ENCODE measurements at places on chromosomes 16 and 17.

DNA sequence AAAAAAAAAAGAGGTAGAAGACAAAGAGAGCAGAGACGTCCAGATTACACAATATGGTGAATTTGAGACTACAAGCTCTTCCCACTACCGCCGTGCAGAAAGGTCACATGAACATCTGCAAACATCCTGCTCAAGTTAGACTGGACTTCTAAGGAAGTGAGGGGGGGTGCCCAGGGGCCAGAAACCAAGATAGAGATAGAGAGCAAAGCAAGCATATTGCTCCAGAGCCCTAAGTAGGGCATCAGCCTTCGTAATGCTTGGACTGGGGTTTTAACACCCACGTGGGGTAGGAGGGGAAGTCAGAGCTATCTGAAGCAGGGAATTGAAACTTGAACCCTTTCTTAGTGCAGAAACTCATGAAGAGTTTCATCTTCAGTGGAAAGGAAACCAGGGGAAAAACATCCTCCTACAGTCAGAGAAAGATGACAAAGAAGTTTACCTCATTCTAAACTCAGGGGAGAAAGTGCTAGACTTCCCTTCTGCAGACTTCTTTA, 8.7 kb downstream of the CLEC19A start:
- DNase-seq: peak; percentile 95

- no peak for DNase-seq
These were observed 18.1 kb upstream of the ARL2BP start for GRCh38 chr16:57226701-57227621.

DNA sequence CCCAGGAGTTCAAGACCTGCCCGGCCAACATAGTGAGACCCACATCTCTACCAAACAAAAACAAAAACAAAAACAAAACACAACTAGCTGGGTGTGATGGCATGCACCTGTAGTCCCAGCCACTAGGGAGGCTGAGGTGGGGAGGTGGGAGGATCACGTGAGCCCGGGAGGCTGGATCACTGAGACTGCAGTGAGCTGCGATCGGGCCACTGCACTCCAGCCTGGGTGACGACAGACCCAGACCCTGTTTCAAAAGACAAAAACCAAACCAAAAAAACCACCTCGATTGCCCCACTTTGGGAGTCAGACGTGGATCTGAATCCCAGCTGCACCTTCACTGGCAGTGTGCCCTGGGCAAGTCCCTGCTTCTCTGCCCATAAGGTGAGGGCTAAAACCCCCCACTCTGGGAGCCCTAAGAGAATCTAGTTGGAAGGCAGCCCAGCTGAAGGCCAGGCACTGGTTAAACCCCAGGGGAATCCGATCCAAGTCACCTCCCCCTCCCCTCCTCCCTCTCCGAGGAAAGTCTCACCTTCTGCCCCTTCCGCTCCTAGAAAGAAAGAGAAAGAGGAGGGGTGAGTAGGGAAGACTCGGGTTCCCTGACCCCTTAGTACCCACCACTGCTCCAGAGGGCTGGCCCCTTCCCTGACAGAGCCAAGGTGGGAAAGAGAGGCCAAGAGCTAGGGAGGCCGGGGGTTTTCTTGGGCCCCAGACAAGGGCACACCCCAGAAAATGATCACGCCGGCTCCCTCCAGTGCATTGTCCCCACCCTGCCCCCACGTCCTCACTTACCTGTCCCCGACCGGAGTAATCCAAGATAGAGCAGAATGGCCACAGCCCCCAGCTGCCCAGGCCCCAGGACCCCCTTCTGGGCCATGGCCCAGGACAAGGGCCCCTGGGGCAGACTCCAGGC, 647 bp downstream of the PRSS8 start:
- DNase-seq: no peak

- no peak for DNase-seq
These were observed 167.2 kb downstream of the PARN start for GRCh38 chr16:14462811-14463210.

- DNase-seq: no peak
These were observed 19.0 kb downstream of the CPNE2 start for GRCh38 chr16:57111420-57111819.

GRCh38 chr17:77465358-77466041, 324.7 kb downstream of the SEC14L1 start:
- peak; percentile 96 for DNase-seq

GRCh38 chr16:81816351-81816750, 37.3 kb downstream of the PLCG2 start:
- no peak for DNase-seq

GRCh38 chr17:27380551-27380950, 75.7 kb upstream of the KSR1 start:
- DNase-seq: no peak

- no peak for DNase-seq
These were observed 1965.9 kb downstream of the TP53TG3F start for GRCh38 chr16:35425270-35425669.

DNA sequence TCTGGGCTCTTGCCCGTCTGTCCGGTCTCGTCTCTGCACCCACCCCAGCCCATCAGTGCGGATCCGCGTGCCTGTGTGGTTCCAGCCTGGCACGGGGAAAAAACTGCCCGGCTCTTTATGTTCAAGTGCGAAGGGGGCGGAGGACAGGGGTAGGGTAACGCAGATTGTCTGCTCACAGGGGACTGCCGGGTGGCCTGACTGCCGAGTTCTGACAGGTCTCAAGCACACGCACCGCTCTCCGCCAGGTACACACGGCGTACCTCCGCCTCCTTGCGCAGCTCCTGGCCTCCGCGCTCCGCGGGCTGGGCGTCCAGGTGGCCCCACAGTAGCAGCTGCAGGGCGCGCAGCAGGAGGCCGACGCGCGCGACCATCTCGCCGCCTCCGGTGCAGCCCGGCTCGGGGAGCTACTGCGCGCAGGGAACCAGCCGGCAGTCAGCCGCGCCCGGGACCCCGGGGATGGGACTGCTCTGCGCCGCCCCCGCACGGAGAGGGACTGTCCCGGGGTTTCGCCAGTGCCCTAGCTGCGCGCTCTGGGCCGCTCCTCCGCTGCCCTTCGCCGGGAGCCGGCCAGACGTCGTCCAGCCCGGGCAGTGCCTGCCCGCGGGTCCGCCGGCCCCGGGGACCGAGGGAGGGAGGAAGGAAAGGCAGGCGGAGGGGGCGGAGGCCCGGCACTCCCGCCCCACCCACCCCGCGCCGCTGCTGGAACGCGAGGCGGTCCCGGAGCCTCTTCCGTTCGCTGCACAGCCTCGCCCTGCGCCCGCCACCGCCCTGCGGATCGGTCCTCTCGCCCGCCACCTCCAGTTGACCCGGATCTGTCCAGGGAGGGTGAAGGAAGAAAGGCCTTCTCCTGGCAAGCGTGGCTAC, at the start of gene MMP28:
Gene MMP28 (minus strand): TSS at position 635 of the 864 bp plus-strand sequence. CDS start 264 bp downstream, at position 371.
- DNase-seq: peak; percentile 22

- no peak for DNase-seq
These were observed 96.2 kb downstream of the RTN4RL1 start for GRCh38 chr17:1928976-1929375.

DNA sequence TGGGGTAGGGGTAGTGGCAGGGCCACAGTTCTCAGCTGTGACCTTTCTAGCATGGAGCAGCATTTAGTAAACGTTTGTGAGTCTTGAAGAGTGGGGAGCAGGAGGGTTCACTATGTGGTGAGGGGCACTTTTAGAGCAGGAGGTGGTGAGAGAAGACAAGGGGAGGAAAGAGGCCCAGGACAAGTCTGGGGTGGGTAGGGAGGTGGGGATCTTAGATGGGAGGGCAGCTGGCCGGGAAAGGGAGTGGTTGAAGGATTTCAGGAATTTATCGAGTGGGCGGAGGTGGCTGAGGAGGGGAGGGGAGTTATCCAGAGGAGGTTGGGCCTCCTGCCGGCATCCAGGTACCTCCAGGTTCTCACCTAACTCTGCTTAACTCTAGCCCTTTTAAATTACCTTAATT, 1.9 kb downstream of the CLEC16A start:
- no peak for DNase-seq

- DNase-seq: no peak
These were observed 1.5 kb downstream of the SP2 start for GRCh38 chr17:47897561-47897960.

GRCh38 chr16:10490141-10490540, 90.3 kb downstream of the EMP2 start:
- DNase-seq: no peak

- no peak for DNase-seq
These were observed 5.3 kb downstream of the RBBP6 start for GRCh38 chr16:24544640-24545039.

GRCh38 chr17:63317166-63317840, 128.8 kb downstream of the CYB561 start:
- DNase-seq: no peak

GRCh38 chr17:42642336-42642735, 16.7 kb upstream of the TUBG2 start:
- DNase-seq: no peak

DNA sequence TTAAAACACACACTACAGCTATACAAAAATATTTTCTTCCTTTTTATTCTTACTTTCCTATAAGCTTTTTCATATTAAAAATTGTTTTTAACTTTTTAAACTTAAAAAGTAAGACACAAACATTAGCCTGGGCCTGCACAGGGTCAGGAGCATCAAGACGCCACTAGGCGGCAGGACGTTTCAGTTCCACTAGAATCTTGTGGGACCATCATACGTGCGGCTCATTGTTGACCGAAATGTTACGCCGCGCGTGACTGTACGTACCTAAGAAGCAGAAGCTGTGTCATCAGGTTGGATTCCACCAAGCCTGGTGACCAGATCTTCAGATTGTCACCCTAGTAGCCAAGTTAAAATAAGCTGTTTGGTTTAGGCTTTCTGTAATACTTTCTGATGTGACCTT, 47.1 kb downstream of the USP10 start:
- DNase-seq: no peak

GRCh38 chr16:9911231-9911630, 271.0 kb downstream of the GRIN2A start:
- DNase-seq: no peak

DNA sequence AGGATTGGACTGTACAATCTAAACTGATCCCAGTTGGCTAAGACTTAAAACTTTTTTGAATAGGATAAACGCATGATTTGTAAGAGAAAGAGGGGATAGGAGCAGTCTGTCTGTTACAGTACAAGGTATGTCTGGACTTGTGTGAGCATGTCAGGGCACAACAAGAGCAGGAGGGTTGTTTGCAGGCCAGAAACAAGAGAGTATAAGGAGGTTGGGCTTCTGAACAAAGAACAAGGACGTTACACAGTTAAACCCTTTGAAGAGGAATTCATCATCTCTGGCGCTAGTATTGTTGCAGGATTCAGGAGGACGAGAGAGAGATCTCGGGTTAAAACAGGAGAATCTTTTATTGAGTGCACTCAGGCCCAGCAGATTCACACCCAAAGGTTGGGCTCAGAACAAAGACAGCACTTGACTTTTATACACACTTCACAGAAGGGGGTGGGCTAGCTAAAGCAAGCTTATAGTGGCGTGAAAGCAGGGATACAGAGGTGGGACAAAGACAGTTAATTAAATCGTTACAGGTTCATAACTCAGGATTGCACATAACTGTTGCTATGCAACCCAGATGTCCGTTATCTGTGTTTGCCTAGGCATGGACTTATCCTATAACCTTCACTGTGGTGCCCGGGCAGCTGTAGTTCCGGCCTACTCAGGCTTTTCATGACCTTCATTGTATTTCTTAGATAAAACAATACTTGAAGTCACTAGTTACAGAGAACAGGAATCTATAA, 34.3 kb downstream of the SEC14L1 start:
- no peak for DNase-seq

- peak; percentile 32 for DNase-seq
These were observed 83.5 kb downstream of the BMERB1 start for GRCh38 chr16:15517743-15518377.

DNA sequence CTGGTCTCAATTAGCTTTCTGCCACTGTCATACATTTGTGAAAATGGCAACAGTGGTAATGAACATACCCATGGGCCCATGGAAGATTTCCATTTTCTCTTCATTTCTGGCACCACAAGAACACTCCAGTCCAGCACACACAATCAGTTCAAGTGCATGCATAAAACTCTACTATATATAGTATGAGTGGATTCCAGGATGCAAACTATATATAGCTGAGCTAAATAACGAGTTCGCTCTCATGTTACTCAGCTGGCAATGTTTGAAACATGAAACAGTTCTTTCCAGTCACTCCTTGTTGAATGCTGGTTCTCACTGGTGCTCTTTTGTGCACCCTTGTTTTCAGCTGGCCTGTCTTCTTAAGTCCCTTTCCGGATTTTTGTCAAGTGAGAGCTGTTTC, 75.2 kb upstream of the DHX40 start:
- no peak for DNase-seq

GRCh38 chr17:47736501-47737495, 3.8 kb downstream of the TBX21 start:
- no peak for DNase-seq

DNA sequence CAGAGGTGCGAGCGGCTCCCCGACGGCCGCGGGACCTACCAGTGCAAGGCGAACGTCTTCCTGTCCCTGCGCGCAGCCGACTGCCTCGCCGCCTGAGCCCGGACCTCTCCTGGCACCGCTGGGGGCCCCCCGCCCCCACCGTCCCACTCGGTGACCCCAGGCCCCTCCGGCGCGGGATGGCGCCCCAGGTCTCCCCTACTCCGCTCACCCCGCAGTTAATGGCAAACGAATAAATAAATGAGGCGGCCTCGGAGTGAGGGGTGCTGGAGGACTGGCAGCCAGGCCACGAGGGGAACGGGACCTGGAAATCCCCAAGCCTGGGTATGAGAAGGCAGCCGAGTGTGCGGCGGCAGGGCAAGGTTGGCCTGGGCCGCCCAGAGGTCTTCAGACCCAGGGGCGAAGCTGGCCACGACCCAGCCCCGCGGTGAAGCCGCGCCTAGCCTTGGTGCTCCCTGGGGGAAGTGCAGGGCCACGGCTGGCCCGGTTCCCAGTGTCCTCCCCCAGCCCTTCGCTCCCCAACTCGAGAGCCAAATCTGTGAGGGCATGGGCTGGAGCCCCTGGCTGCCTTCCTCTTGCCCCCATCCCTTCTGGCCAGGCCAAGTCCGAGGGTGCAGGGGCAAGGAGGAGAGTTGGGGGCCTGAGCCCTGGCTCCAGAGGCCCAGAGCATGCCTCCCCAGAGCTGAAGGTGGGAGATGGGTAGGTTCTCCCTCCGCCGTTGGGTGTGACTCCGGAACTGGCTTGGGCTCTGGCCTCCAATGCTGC, 796 bp downstream of the NPB start:
- no peak for DNase-seq

DNA sequence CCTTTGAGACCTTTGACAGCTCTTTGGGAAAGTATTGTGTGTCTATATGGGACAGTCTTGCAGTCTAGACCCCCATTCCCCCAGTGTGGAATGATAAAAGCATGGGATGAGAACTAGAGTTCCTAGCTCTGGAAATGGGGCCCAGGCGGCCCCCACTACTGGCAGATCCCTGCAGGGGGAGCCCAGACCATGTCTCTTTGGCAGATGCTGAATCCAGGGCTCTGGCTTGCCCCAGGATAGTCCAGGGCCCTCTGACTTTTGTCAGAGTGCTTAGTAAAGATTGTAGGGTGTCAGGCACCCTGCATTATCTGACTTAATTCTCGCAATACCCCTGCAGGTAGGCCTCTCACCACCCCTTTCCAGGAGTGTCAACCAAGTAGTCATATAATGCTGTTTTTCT, 8.3 kb downstream of the ALKBH5 start:
- no peak for DNase-seq

GRCh38 chr17:32356750-32357149, 6.8 kb downstream of the ZNF207 start:
- DNase-seq: no peak

Data from inflammatory macrophage treated with lipopolysaccharide for 1 hour (primary cell).